ENCODE measurements at places on chromosomes 3 and 15. TPM values are rescaled to one million over a fixed set of nuclear protein-coding genes. Genes with fewer than 3 reads are reported as not detected.

The EIF4E3 gene
- total RNA-seq: 18.2 TPM

The GABRB3 gene
- total RNA-seq: 12.9 TPM

The TRH gene
- total RNA-seq: 0.55 TPM

DNA sequence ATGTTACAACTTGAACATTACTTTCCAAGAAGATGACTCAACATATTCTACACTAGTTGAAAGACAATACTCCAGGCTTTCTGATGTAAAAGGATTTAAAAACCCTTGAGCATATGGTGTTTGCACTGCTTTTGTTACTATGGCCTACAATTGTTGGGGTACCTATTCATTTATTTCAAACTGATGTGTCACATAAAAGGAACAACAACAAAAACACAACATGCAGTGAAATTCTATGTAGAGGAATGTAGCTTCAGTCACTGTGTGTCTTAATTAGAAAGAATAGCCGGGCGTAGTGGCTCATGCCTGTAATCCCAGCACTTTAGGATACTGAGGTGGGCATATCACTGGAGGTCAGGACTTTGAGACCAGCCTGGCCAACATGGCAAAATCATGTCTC lies 1.6 kb downstream of the SPATA16 start:
- no peak for DNase-seq

- DNase-seq: no peak
These were observed 41.8 kb upstream of the GOLM2 start for GRCh38 chr15:44246521-44247268.

- no peak for DNase-seq
These were observed 6.8 kb downstream of the CHRNA3 start for GRCh38 chr15:78614021-78614420.

- DNase-seq: no peak
These were observed 184.9 kb downstream of the SV2B start for GRCh38 chr15:91284758-91285466.

GRCh38 chr15:74620636-74621545 lies 5.3 kb downstream of the CLK3 start:
- DNase-seq: no peak

GRCh38 chr3:158531334-158531733 lies 39.7 kb upstream of the MLF1 start:
- no peak for DNase-seq

GRCh38 chr3:24548278-24548677 lies 53.6 kb upstream of the THRB start:
- no peak for DNase-seq

DNA sequence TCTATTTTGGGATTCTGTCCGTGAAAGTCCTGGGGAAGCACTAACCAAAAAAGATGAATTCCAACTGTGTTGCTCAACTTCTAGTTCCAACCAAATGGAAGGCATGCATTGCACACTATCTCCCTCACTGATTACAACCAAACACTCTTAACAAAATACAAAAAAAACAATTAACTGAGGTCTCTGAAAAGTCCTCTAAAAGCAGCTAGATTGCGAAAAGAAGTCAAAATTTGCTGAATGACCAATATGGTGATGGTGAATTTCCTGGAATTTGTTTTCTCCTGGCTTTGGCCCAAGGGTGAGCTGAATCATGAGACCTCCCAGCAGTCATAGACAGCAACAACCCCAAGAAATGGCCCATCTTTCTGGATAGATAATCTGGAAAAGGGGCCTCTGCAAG lies 28.3 kb downstream of the CYP19A1 start:
- peak; percentile 64 for DNase-seq

DNA sequence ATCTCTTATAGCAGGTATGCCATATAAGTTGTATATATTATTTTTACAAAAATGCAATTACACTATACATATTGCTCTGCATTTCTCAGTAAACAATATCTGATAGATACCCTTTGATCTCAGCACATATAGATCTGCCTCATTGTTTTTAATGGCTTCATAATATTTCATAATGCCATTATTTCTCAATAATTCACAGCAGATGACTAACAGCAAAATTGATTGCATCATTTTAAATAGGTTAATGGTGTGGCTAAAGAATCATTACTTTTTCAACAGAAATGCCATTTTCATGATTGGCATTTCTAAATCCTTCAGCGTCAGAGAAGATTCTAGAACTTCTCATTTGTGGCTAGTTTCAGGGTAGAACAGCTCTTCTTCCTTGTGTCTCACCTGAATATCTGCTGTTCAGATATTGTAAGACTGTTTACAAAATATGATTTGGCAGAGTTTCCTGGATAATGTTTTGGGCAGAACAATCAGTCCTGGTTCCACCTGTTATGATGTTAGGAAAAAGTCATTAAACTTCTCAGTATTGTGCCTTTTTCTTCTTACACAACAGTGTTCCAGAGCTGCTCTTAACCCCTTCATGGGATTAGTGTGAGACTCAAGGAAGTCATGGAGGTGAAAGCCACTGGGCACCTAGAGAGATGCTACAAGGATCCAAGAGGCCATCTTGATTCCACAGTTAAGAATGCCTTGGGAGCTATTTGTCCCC lies 397.6 kb upstream of the THBS1 start:
- DNase-seq: no peak

Measured in right atrium auricular region (tissue), 2 donors.